Activated naive CD8-positive, alpha-beta T cell treated with anti-CD3 and anti-CD28 coated beads for 36 hours (primary cell): ENCODE measurements at places on chromosomes 5 and 9. TPM values are rescaled to one million over a fixed set of nuclear protein-coding genes. Genes with fewer than 3 reads are reported as not detected.

- DNase-seq, result no peak
Measured at GRCh38 chr5:110250755-110251154, 475.7 kb downstream of the TMEM232 start.

- DNase-seq, result no peak
Measured at GRCh38 chr5:137026296-137026695, 472.8 kb downstream of the SPOCK1 start.

DNA sequence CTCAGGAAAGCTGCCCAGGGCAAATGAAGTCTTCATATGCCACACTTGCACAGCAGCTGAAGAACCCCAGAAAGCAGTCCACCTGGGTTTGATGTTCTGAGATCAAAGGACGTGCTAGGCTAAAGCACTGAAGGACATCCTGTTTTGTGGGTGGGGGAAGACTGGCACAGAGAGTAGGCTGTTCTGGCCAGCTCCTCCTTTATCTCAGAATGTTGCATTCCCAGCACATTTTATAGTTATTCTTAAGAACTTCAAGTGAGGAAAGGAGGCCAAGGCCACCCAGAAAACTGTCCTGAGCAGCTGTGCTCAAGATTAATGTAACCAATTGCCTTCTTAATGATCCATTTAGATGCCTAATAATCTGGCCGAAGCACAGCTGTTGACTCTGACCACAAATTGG lies 10.9 kb downstream of the SHOC1 start:
- no peak for DNase-seq

GRCh38 chr9:128006332-128006996 lies 25.7 kb upstream of the EEIG1 start:
- no peak for DNase-seq

- DNase-seq, result no peak
Measured at GRCh38 chr5:106784846-106785245, 885.9 kb downstream of the EFNA5 start.

DNA sequence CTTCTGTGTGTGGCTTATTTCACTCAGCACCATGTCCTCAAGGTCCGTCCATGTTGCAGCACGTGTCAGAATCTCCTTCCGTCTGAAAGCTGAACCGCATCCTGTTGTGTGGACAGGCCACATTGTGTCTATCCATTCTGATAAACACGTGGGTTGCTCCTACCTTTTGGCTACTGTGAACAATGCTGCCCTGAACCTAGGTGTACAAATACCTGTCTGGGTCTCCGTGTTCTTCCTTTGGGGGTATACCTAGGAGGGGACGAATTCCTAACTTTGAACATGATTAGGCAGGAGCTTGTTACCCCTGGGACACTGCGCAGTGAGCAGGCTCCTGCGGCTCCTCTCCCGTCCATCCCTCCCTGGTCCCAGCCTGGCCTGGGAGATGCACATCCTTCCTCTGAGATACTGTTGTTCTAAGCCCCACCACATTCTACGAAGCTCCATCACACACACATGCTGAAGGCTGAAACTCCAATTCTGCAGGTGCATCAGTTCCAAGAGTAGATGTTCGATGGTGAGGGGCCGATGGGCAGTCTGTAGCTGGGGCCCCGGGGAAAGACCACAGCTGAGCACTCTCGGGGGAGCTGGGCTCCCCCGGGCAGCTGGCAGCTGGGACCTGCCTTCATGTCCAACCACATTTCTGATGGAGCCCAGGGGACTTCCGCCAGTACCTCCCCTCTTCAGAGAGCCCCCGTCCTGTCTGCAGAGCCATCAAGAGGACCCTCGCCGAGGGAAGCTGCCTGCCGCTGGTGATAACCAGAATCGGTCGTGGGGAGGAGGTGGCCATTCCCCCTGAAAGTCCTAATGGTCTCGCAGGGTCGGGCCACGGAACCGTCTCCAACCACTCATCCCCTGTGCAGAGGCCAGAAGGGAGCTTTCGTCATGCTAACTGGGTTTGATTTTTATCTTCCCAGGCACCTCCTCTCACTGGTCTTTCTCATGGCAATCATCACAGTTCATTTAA lies 120.9 kb downstream of the COL23A1 start:
- DNase-seq, result no peak

DNA sequence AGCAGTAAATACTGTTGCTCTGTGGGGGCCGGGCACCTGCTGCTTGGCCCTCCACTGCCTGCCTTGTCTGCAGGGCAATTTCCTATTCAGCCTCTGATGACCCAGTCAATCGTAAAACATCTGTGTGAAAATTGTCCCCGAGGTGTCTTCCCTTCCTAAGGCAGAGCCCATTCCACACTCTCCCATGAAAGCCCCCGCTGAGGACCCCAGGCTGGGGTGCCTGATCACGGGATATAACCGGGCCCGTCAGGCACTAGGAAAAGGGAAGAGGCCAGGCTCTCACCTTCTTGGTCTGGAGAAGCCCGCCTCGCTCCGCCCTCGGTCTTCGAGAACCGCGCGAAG lies 27.2 kb upstream of the SCGB3A1 start:
- no peak for DNase-seq

DNA sequence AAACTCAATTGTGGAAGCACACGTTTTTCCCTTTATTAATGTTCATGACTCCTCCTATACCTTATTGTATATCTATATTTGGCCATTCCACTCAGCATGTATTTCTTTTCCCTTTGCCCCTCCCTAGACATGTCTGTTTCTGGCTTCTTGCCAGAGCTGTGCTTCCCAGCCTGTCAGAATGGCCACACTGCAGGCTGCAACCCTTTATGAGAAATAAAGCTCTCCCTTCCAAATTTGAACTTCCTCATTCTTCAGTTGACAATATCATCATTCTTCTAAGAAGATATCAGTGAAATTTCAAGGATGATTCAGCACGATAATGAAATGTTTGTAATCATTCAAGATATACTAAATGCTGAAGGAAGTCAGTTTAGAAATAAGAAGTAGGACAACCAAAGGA lies 107.6 kb upstream of the PRSS3 start:
- no peak for DNase-seq

- no peak for DNase-seq
Measured at GRCh38 chr9:27353166-27353473, 56.2 kb upstream of the EQTN start.

DNA sequence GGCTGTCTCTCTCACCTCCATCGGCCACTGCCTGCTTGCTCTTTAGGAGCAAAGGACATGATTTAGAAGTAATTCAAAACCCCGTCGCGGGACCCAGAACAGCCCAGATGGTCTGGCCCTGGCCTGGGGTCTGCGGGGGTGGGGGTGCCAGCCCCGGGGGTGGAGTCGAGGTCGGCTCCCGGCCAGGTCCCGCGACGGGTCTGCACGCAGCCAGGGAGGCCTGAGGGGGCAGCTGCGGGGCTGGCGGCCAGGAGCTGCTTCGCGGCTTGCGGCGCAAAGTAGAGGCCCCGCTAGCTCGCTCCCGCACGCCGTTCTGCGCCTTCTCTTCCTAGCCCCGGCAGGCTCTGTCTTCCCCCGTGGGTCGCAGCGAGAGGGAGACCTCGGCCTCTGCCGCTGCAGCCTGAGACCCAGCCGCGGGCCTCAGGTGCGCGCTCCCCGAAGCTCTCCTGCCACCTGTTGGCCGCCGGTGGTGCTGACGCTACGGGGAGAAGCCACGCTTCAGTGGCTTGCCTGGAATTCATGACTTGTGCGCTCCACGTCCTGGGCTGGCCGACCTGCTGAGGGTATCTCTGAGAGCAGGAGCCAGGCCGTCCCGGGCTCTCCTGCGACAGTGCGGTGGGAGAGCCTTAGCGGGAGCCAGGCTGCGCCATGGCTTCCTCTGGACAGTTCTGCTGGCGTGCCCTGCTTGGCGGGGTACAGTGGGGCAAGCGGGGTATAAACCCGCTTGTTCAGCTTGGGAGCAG lies 157.2 kb upstream of the PITX1 start:
- peak; percentile 81 for DNase-seq

- DNase-seq, result no peak
Measured at GRCh38 chr9:110842986-110843385, 174.4 kb downstream of the MUSK start.

- DNase-seq, result no peak
Measured at GRCh38 chr5:164593982-164594381, 1088.6 kb downstream of the MAT2B start.

GRCh38 chr9:115341426-115341825 lies 223.5 kb upstream of the TNC start:
- no peak for DNase-seq

DNA sequence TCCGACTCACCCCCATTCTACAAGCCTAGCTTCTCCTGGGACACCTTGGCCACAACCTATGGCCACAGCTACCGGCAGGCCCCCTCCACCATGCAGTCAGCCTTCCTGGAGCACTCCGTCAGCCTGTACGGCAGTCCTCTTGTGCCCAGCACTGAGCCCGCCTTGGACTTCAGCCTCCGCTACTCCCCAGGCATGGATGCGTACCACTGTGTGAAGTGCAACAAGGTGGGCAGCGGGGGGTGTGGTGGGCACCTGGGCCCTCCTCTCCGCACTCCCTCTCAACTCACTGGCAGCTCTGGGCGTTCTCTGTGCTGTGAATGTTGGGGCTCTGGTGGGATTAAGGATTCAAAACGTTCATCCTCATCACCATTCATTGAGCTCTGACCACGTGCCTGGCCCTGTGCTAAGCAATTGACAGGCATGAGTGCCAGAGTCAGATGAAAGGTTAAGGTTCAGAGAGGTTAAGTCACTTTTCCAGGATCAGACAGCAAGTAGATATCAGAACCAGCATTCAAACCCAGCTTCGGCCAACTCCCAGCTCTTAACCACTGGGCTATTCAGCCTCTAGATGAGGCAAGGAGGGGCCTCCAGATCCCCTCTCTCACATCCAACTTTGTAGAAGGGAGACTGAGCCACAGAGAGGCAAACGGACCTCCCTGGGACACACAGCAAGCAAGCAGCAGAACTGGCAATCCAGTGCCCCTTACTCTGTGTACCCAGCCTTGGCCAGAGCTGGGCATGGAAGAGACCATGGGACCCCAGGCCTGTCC lies 9.9 kb downstream of the GFI1B start:
- DNase-seq, result no peak

DNA sequence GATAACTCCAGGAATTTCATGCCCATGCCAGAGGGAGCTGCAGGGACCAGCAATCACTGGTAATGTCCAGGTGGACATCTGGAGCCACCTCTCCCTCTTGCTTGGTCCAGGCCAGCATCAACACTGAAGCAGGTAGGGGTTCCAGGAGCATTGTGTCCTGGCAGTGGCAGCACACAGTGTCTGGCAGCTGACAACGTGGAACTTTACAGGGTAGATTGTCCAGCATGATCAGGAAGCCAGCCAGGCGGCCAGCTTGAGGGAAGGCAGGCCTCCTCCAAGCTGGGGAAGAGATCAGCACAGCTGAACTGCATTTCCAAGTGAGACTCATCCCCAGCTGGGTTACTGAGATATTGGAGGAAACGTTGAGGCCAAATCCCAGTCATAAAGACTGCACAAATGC lies 82.6 kb upstream of the RASGRF2 start:
- DNase-seq, result no peak

GRCh38 chr5:172110921-172111851 lies 76.8 kb downstream of the STK10 start:
- peak; percentile 91 for DNase-seq

DNA sequence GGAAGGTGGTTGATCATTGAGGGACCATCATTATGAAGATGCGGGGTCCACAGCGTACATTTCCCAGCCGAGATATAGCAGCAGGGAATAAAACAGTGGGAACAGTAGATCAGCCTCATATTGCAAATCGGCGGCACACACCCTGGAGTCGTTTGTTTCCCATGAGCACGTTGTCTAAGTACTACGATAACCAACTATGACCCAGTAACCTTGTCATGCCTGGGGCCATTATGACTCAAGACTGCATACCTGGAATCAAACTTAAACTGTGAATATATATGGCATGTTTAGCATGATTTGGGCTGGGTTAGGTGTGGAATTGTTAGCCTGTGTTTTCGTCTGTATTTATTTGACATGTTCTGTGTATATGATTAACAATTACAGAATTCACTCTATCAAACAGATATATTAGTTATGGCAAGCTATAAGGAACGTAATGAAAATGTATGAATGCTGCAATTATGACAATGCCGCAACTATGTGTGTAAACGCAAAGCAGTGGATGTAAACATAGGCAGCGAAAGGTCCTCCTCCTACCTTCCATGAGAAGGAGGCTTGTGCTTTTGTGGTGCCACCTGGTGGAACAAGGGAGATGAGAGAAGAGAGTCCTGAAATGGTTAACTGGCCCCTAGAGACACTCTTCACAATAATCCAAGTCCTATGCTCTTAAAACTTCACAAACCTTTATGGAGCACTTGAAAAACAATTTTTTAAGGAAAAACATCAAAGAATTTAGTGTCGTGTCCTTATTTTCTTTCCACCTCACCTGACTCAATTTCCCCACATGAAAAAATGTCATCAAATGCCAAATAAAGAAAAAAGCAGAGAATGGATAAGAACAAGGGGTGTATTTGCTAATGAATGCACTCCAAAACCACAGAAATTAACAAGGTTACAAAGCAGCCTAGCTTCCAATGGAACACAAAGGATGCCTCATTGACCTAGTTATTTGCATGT lies 47.1 kb downstream of the SEMA5A start:
- no peak for DNase-seq

DNA sequence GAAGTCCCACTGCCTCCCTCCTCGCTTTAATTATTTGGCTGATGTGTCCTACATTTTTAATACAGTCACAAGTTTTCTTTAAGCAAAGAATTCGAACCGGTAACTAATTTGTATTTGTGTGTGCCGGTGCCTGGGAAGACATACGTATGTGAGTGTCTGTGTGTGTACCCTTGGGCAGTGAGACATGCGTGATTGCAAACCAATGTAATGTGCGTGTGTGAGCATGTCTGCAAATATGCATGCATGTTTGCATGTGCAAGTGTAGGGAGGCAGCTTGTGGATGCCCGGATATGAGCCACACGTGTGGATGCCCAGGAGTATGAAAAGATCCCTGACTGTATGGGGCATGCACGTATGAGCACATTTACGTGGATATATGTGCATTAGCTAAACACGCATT lies 44.4 kb upstream of the NEK6 start:
- no peak for DNase-seq

GRCh38 chr5:173101245-173101644 lies 43.1 kb upstream of the BNIP1 start:
- no peak for DNase-seq

GRCh38 chr5:114308508-114308907 lies 53.4 kb upstream of the KCNN2 start:
- DNase-seq, result no peak

ARSI gene
- not detected for total RNA-seq

PCDHA7 gene
- not detected for total RNA-seq

GPR150 gene
- 0.52 TPM for total RNA-seq

RANBP3L gene
- 0.14 TPM for total RNA-seq

TAF11L10 gene
- not detected for total RNA-seq

PCDHGA12 gene
- total RNA-seq, result not detected

IRGM gene
- 2.5 TPM for total RNA-seq

BAAT gene
- 0.10 TPM for total RNA-seq

TRPM3 gene
- total RNA-seq, result not detected

NDST1 gene
- total RNA-seq, result 7.3 TPM
